ENCODE measurements at places on chromosomes 1 and 21.

DNA sequence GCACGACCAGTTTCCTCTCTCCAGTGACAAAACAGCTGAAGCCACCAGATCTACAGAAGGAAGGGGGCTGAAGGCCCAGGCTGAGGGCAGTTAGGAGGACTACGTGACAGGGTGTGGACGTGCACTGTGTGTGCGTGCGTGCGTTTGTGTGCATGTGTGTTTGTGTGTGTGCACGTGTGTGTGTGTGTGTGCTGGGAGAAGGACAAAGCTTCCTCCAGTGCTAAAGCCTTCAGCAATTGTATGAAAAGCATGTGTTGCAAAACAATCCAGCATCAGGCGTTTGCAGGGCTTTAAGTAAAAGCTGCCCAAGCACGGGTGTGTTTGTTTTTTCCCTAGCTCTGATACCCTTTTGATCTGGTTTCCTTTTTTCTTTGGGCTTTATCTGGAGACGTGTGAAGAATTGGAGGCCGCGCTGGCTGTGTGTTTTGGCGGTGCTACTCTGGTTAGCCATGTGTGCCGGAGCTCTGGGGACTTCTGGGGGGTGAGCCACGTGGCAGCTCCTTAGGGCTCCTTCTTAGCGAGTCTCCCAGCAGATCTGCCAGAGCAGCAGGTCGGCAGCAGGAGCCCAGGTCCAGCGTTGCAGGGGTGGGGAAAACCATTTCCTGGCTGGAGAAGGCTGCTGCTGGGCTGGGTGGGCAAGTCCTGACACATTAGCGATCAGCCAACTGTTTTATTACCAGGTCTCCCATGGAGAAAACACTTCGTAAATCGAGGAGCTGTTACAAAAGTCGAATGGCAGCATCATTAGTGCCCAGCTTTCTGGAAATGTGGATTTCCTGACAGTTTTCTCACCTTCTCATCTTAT, 73.4 kb downstream of the UCK2 start:
- no peak for DNase-seq

- DNase-seq, result no peak
These were observed 52.5 kb upstream of the CAMK1G start for GRCh38 chr1:209531006-209531405.

- no peak for DNase-seq
These were observed 6.7 kb downstream of the PM20D1 start for GRCh38 chr1:205843036-205843859.

GRCh38 chr1:108504447-108504846, 54.3 kb downstream of the NBPF6 start:
- DNase-seq, result no peak

GRCh38 chr1:19704247-19705113, 39.8 kb downstream of the HTR6 start:
- peak; percentile 57 for DNase-seq

- no peak for DNase-seq
These were observed 52.0 kb upstream of the ACTRT2 start for GRCh38 chr1:2969011-2969844.

GRCh38 chr21:26982767-26983166, 15.9 kb upstream of the ADAMTS5 start:
- DNase-seq, result no peak

DNA sequence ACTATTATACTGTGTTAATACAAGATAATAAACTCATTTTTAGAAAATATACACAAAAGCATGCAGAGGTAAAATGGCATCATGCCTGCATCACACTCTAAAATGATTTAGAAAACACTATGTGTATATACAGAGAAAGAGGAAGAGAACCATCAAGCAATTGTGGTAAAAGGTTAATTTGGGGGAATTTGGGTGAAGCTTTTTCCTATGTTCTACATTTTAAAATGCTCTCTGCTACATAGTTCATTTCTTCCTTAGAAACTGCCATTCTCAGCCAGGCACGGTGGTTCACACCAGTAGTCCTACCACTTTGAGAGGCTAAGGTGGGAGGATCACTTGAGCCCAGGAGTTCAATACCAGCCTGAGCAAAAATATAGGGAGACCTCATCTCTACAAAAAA, 44.1 kb downstream of the GON4L start:
- DNase-seq, result no peak

GRCh38 chr1:53525595-53525994, 66.4 kb downstream of the DMRTB1 start:
- no peak for DNase-seq

GRCh38 chr1:75100481-75101092, 33.6 kb upstream of the LHX8 start:
- no peak for DNase-seq

DNA sequence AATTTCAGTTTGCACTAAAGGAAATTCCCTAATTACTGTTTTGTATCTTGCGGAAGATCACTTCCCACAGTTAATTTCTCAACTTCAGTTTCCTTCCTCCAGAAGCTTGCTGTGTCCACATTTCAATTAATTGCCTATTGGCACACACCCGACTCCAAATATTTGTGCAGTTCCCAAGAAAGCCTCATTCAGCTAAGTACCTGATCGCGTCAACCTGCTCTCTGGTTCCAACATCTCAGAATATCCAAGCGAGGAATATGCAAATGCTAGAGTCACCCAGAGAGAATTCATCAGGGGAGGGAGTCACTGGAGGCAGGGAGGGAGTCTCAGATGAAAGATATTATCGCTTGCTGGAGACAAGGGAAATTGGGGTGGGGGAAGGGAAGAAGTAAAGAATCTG, 351.3 kb downstream of the RRAGC start:
- no peak for DNase-seq

GRCh38 chr1:85320371-85321131, 44.1 kb upstream of the BCL10 start:
- DNase-seq, result no peak
